Left ventricle myocardium superior (tissue), 1 donor: ENCODE measurements at places on chromosomes 2 and 18. TPM values are rescaled to one million over a fixed set of nuclear protein-coding genes. Genes with fewer than 3 reads are reported as not detected.

Gene ZBTB7C
- total RNA-seq: 2.1 TPM

Gene BBS5
- total RNA-seq: 7.5 TPM

Gene MAP3K2
- total RNA-seq: 24.9 TPM

DNA sequence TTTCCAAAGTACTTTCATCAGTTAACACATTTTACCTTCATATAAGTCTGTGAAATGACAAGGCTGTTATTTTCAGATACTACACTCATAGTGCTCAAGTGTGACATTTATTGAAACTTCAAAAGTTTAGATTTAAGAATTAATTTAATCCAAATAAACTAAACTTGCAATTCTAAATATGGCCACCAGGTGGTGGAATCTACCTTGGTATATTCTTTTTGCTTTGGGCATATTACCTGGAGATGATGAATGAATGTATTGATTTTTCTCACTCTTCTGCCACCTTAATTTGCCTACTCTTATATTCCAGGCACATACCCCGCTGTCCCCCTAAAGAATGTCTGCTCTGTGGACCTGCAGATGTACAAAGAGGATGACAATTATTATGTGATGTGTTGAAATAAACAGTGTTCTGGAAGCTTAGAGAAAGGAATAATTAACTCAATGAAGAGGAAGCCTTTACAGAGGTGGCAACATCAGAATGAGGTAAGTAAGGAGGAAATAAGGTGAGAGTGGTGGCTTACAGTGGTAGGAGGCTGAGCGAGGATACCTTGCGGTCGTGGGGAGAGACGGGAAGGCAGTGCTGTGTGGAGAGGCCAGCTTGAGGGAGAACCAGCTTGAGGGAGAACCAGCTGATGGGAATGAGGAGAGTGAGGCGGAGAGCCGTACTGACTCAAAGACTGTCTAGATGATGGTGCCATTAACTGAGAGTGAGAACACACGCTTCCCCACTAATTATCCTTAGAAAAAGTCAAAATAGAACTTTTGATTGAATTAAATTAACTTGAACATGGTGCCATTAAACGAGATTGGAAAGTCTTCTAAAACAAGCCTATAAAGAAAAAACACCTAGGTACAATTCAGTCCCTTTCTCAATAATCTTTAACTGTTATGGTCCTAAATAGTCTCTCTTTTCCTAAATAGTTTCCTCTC, 179.5 kb downstream of the CELF4 start:
- no peak for DNase-seq

DNA sequence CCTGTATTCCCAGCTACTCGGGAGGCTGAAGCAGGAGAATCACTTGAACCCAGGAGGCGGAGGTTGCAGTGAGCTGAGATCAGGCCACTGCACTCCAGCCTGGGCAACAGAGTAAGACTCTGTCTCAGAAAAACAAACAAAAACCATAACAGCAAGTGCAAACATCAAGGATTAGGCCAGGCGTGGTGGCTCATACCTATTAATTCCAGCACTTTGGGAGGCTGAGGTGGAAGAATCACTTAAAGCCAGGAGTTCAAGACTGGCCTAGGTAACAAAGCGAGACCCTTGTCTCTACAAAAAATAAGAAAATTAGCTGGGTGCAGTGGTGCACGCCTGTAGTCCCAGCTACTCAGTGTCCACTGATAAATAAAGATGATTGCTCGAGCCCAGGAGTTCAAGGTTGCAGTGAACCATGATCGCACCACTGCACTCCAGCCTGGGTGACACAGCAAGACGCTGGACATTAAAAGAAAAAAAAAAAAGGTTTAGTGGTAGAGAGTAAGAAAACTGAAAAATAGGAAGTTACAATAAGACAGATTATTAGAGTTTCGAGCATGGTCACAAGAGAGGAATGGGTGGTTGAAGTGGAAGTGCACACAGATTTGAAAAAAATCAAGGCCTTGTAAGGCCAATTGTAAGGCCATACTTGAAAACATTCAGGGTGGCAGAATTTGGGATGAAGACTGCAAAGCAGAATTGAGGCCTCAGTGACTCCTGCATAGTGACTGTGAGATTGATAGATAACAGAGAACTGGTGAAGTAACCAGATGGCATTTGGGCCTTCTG, 6.4 kb upstream of the KCMF1 start:
- DNase-seq: no peak

GRCh38 chr2:109218792-109219126, 89.8 kb downstream of the SH3RF3 start:
- no peak for DNase-seq

- DNase-seq: no peak
These were observed 61.6 kb downstream of the MFSD6 start for GRCh38 chr2:190469771-190470170.

DNA sequence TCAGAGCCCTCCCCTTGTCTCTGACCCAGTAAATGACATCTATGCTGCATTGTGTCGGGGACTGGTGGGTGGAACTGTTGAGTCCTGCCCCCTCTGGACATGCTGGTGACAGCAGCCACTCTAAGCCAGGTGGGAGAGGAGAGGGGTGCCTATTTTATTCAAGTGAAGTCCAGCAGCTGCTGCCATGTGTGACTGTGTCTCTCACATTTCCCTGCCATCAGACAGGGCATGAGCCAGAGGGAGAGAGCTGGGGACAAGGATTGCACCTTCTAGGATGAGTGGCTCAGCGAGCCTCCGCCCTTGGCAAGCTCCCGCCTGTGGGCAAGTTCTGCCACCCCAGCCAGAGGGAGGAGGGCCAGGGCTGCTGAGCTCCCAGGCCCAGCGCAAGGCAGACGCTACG, 13.7 kb downstream of the NGEF start:
- no peak for DNase-seq

DNA sequence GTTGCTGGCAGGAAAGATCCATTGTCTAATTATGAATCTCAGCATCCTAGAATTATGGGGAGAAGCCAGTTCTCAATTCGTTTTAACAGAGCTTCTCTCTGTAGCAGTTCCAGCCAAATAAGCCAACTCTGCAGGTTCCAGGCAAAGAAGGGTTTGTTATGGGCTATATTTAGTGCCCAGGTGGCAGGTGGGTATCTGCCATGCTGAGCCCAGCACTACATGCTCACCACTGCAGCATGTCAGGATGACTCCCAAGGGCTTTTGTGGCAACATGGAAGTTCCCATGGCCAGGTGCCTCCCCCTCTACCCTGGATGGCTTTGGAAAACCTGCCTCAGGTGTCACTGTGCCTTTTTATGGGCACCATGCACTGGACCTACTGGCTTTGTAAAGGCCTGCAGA, 137.7 kb upstream of the MSH6 start:
- DNase-seq: no peak

DNA sequence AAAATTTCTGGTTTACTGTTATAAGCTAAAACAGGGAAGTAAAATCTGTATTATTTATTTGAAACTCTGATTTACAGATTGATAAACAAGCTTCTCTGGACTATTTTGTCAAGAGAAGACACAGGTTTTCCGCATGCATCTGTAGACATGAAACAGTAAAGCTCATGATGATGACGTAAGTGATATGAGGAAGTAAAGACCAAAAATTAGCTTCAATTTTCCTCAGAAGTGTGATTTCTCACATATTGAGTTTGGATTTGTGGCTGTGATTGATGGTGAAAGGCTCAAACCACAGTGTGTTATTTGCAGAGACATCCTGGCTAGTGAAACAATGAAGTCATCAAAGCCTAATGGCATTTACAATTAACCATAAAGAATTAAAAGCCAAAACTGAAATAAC, 12.6 kb upstream of the LONRF2 start:
- no peak for DNase-seq

DNA sequence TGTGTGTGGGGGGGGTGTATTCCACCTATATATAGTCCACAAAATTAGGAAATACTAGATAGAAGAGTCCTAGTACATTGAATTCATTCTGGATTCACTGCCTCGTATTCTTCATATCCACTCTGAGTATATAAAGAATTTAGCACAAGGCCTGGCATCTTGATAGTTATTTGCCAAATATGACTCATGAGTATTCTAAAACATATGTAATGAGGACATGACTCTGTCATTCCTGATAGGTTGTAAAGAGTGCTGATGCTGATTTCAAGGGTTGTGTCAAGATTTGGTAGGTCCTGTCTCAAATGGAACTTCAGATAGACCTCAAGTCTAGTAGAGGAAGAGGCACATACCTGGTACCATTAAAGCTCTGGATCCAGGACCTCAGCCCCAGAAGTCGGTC, 173.4 kb upstream of the BOD1L2 start:
- no peak for DNase-seq

GRCh38 chr2:151946899-151947812, 118.9 kb upstream of the ARL5A start:
- DNase-seq: no peak
